Head of caudate nucleus (tissue), 42 donors: ENCODE measurements at places on chromosomes 13 and 19.
A peak's percentile ranks its signal among the peaks of the same experiment; 100 is the strongest.

DNA sequence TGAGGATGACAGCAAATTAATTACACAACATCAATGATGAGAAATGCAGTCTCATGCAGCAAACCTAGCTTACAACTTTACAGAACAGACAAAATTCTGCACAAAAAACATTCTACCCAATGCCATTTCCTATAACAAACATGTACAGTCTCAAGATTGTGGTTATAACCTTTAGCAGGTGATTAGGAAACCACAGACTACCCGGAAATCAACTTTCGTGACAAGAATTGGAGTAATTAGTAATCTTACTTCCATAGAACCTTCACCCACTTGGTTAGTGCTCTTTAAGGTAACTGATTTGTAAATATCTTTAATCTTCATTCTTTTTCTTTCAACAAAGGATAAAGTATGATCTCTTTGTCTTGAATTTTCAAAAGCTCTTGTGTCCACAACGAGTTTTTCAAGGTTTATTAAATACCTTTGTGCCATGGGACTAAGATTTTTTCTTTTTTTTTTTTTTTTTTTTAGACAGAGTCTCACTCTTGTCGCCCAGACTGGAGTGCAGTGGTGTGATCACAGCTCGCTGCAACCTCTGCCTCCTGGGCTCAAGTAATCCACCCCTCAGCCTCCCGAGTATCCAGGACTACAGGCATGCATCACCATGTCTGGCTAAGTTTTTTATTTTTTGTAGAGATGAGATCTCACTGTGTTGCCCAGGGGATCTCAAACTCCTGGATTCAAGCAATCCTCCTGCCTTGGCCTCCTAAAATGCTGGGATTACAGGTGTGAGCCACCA lies 78.8 kb downstream of the MAP4K1 start:
- DNase-seq, result no peak

GRCh38 chr13:43196086-43196621 lies 172.8 kb downstream of the DNAJC15 start:
- no peak for DNase-seq

DNA sequence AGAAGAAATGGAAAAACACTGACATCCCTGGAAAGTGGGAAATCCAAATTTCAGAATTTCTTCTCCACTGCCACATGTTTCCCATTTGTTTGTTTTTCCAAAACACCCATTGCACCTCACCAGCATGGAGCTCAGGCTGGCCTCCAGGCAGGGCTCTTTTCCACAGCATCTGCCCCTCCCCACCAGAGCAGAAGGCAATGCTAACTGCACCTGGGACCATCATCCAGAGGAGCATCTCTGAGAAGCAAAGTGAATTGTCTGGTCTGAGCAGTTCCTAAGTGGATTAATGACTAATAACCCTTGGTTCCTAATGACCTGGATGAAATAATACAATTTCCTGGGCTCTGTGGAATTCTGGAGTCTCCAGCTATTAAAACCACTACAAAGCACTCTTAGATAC lies 8.8 kb upstream of the CYSLTR2 start:
- DNase-seq, result no peak

DNA sequence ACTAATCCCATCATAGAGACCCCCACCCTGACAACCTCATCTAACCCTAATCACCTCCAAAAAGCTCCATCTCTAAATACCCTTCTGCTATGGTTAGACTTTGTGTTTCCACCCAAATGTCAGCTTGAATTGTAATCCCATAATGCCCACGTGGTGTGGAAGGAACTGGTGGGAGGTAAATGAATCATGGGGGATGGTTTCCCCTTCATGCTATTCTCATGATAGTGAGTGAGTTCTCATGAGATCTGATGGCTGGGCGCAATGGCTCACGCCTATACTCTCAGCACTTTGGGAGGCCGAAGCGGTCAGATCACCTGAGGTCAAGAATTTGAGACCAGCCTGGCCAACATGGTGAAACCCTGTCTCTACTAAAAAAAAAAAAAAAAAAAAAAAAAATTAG lies 2.6 kb downstream of the VMAC start:
- no peak for DNase-seq

DNA sequence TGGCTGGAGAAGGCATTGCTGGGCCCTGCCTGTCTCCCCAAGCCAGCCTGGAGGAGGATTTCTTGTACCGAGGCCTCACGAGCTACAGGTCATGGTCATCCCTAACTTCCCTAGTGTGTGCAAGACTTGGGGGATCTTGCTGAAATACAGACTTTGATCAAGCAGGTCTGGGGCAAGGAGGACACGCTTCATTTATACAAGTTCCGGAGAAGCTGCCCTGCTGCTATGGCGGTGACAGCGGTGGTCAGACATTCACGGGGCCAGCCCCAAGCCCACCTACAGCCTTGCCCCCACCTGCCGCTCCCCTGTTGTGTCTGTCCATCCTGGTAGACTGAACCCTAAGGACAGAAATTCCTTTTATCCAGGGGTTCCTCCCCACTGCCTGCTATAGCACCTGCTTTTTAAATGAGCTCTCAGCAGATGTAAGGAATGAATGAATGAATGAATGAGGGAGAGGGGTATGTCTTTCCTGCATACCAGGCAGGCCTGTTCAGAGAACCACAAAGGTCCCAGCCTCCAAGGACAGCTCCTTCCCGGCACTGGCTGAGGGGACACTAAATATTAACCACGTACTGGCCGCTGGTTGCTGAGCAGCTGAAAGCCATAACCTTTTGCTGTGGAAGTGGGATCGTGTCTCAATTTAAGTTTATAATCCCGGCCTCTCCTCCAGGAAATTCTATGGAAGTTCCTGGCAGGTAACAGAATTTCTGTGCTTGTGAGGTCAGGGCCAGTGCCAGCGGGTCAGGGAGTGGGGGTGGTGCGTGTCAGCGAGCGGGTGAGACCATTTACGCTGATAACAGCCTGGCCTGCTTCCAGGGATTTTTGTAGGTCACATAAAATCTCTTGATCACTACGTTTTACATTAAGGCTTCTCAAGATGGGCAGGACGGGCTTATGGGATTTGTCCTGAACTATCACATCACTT lies 27.1 kb downstream of the TSSK6 start:
- DNase-seq, result no peak

DNA sequence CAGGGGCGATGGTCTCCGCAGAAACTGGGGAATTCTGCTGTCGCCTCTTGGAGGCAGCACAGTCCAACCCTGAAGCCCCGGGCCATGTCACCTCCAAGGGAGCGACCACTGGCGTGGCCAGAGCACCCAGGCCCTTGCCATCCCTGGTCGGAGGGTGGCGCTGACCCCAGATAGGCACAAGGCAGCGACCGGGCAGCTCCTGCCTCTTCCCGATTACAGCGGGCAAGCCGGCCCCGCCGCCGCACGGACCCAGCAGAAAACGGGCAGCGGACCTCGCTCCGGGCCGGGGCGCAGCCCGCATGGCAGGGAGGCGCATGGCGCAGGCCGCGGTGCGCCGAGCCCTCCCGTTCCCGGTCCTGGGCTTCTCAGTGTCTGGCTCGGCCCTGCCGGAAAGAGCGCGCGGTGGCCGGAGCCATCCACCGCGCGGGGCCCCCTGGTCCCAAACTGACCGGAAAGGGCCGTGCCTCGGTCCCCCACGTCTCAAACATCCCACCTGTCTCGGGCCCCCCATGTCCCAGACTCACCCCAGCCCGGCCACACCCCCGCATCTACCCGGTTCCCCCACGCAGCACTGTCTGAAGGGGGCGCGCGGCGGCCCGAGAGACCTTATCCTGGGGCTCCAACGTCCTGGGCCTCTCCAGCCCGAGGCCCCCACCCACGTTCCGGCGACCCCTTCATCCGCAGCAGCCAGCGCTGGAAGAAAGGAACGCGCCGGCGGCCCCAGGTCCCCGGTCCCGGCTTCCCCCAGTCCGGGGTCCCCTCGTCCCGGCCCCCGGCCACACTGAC lies 727 bp downstream of the CERS1 start:
- DNase-seq, result peak; percentile 83

GRCh38 chr19:33868788-33869412 lies 72.2 kb downstream of the KCTD15 start:
- peak; percentile 50 for DNase-seq

DNA sequence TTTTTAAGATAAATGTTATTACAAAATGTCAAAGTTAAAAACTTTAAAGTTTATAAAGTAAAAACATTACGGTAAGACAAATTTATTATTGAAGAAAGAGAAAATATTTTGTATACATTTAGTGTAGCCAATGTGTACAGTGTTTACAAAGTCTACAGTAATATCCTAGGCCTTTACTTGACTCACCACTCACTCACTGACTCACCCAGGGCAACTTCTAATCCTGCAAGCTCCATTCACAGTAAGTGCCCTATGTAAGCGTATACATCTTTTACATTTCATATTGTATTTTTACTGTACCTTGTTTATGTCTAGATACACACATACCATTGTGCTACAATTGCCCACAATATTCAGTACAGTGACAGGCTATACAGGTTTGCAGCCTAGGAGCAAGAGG lies 448.2 kb downstream of the KCTD12 start:
- no peak for DNase-seq

- DNase-seq, result no peak
These were observed 1.5 kb upstream of the CDX2 start for GRCh38 chr13:27970382-27971235.

- no peak for DNase-seq
These were observed 161.7 kb downstream of the KLF12 start for GRCh38 chr13:73972545-73972944.

- no peak for DNase-seq
These were observed 14.3 kb downstream of the DACH1 start for GRCh38 chr13:71852736-71853135.

DNA sequence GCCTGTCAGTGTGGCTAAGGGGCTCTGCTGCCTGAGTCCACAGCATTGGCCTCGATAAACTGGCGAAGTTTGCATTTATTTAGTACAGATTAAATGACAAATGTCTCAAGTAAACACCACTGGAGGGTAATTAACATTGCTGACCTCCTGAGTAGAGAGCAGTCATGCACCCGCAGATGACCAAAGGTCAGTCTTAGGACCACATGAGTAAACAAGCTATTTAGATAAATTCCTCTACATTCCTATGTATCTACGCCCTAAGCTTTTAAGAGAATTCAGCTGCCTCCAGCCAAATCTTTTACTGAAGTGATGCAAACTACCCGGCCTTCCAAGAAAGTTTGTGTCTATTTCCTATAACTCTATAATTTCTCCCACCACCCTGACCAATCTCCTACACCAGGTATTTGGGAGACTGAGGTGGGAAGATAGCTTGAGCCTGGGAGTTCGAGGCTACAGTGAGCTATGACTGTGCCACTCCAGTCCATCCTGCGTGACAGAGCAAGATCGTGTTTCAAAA lies 22.9 kb downstream of the CD70 start:
- no peak for DNase-seq

- no peak for DNase-seq
These were observed 777.2 kb downstream of the UQCRFS1 start for GRCh38 chr19:28435551-28436271.

GRCh38 chr13:89382981-89383380 lies 1711.8 kb downstream of the SLITRK5 start:
- DNase-seq, result no peak

DNA sequence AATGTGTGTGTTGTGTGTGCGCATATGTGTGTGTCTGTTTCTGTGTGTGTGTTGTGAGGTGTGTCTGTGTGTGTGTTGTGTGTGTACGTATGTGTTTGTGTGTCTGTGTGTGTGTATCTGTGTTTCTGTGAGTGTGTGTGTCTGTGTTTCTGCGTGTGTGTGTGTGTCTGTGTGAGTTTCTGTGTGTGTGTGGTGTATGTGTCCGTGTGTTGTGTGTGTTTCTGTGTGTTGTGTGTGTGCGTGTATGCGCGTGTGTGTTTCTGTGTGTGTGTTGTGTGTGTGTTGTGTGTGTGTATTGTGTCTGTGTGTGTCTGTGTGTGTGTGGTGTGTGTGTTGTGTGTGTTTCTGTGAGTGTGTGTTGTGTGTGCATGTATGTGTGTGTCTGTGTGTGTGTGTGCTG lies 38.9 kb upstream of the KL start:
- no peak for DNase-seq

GRCh38 chr19:31519256-31519655 lies 170.0 kb upstream of the TSHZ3 start:
- DNase-seq, result no peak

DNA sequence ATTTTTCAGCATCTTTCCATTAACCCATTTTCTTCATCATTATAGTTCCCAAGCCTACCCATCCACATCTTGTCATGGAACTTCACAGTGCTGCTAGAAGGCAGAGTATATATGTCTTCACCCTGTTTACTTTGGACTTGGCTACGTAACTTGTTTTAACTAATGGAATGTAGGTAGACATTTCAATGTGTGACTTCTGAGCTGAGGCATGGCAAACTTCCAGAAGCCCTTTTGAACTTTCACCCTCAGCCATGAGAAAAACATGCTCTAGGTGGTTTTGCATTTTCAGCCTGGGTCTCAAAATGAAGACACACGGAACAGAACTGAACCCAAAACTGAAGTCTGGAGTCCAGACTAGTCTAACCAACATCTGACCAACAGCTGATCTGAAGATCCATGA lies 3.2 kb downstream of the TEX30 start:
- no peak for DNase-seq

- no peak for DNase-seq
These were observed 20.3 kb upstream of the CACNA1A start for GRCh38 chr19:13526552-13526951.

- DNase-seq, result no peak
These were observed 21.8 kb downstream of the RFXAP start for GRCh38 chr13:36840718-36841250.

GRCh38 chr19:54106716-54107115 lies 4.1 kb downstream of the NDUFA3 start:
- DNase-seq, result no peak

DNA sequence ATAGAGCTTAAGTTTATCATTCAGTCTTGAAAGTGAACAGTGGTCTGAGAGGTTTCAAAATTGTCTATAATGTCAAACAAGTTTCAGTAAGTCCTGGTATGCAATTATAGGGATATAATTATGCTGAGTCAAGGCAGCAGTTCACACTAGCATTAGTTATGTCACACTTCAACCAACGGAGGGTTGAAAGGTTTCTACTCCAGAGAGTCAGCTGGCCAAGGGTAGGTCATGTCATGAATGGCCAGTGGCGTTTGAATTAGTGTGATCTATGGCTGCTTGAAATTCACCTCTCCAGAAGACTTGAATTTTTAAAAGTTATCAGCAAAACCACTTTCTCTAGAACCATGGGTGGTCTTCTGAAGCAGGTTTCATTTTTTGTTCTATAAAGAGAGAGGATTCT lies 108.6 kb downstream of the TNFRSF19 start:
- no peak for DNase-seq

- no peak for DNase-seq
These were observed 25.0 kb upstream of the SPART start for GRCh38 chr13:36371185-36371584.

GRCh38 chr13:35469806-35470525 lies 6.5 kb downstream of the MAB21L1 start:
- no peak for DNase-seq

GRCh38 chr19:3443840-3444694 lies 36.3 kb downstream of the SMIM24 start:
- no peak for DNase-seq
